ENCODE measurements at places on chromosomes 7 and 10.

DNA sequence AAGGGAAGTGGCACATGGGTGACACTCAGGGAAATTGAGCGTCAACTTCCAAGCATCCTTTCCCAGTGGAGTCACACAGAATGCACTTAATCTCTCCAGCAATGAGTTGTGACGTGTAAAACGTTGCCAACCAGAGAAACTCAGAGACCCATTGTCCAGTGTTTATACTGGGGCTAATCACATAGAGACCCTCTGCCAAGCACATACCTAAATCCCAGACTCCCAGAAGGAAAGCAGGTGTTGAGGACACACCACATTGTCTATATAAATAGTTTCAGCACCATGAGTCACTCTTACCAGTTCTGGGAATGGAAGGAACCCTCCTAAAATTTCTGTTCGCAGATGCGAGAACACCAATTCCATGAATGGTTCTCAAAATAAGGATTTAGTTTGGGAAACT, 76.4 kb upstream of the BET1 start:
- no peak for DNase-seq

DNA sequence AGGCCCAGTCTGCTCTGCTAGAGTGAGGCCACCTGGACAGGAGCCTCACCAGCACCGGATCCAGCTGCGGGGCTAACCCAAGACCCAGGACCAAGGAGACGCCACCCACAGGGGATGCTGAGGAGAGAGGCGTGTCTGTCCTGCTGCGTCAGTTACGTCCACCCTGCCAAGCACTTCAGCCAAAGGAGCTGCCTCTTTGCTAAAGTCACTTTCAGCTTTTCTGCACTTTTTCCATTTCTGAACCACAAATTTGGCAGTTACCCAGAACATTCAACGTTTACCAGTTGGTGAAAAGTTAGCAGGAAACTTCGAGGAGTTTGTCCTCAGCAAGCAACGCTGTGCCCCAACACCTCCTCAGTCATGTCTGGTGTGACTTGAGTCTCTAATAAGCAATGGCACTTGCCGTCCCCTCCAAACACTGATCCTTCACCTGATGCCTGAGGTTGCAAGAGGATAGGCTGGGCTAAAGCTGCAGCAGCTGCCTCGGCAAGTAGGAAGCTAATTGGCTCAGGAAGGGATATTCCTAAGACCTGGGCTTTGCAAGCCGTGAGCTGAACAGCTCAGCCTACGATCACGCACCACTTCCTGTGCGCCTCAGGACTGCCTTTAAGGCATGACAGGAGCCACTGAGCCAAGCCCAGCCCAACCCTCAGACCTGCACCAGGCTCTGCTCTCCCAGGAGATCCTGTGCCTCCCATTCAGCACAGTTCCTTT, 40.1 kb downstream of the KCNH2 start:
- peak; percentile 79 for DNase-seq

DNA sequence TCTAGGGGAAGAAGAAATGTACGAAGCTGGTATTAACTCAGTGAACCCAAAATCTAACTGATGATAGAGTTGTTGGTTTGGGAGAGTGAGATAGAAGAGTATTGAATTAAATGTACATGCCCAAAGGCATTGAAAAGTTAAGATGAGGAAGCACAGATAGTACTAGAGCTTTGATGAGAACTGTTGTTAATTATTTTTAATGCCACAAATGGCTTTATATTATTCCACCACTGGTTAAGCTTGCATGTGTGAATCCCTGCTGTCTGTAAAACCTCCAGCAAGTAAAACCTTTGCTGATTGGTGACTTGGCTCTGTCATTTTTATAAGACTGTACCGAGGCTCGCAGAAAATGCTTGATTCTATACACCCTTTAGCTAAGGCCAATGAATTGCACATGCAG, 382.7 kb upstream of the LRGUK start:
- no peak for DNase-seq

- no peak for DNase-seq
Observed at GRCh38 chr7:1748839-1749173, 78.7 kb downstream of the ELFN1 start.

- DNase-seq, result peak; percentile 43
Observed at GRCh38 chr10:90856964-90857634, 740 bp downstream of the HTR7 start.

DNA sequence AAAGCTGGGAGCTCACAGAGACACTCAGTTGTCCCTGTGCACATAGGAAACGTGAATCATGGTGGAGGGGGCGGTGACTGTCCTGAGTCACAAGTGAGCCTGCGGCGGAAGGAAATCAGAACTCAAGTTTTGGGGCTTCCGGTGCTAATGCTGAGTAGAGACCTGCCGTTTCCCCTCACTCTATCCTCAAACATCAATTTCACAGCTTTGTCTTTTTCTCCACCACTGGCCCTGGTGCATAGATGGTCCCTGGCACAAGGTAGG, 21.9 kb downstream of the ADCYAP1R1 start:
- DNase-seq, result no peak

GRCh38 chr7:156223935-156224832, 411.9 kb upstream of the SHH start:
- DNase-seq, result no peak
